ENCODE measurements at places on chromosomes 12 and 14.

DNA sequence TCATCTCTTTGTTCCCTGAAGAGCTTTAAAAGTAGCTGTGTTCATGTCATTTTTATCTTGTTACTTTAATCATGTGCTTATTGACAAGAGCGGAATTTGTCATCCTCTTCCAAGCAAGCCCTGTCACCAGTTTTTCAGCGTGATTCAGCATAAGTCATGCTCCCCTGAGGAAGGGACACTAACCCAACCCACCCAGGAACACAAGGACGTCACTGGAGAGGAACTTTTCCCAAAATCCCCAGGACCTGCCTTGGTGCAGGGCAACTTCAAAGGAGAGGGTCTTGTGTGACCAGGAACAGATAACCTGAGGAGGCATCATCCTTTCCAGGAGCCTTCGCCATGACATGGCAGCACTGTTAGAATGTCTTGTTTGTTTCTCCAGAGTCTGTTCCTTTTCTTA, 107.1 kb upstream of the DIO3 start:
- DNase-seq, result no peak

DNA sequence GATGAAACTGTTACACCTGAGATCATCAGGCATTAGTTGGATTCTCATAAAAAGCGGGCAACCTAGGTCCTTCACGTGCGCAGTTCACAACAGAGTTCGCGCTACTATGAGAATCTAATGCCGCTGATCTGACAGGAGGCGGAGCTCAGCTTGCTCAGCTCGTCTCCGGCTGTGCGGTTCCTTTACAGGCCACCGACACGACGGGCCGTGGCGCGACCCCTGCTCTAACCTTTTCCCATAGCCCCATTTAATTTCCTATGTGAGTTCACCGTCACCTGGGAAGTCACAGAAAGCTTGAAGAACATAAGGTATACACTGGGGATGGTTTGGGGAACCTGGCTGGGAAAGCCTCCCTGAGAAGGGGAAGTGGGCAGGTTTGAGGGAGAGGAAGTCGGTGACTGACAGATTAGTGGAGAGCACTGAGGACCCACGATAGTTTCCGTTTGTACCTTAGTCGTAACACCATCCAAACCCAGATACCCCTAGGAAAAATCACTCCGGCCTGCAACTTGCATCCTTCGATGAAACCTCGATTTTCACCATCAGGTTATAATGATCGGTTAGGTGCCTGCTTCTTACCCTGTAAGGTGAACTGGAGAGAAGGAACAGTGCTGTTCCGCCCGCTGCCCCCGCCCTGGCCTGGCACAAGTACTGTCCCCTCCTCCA, 2.8 kb upstream of the AAAS start:
- DNase-seq, result no peak

DNA sequence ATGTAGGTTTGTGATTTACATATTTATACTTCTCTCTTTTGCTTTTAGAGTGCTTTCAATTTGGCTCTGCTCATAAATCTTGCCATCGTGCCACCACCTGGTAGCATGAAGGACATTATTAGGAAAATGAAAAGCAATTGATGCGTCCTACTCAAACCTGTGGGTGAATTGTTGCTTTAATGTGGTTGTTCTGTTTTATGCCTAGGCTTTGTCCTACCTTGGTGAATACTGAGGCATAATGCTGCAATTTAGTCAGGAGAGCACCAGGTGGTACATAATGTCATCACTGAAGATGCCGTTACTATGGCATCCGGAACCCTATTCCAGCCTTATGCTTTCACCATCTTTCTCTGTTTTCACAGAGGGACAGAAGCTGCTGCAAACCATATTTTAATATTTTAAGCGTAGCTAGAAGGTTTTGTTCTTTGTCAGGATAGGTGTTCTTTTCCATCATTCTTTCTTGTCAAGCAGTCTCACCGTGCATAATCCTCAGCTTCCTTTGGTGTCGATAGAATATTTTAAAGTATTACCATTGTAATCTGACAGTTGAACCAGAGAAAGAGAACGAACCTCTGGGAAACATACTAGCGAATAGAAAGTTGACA, 68.5 kb upstream of the PKP2 start:
- DNase-seq, result no peak

- DNase-seq, result no peak
Observed at GRCh38 chr12:93601591-93601990, 29.1 kb downstream of the SOCS2 start.

DNA sequence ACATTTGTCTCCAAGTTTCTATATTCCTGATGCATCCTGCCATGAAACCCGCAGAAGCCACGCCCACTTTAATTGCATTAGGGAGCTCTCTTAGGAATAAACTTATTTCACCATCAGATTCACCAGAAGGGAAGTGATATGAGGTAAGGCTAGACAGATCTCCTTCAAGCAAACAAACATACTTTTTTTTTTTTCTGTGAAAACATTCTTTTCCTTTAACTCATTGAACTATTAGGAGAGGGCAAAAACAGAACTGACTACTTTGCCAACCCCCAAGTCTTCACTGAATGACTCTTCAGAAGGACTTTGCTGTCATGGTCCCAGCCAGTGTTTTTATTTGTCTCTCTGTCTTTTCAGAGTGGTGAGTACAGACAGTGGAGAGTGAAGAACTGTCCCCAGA, 48.4 kb downstream of the GTF2A1 start:
- peak; percentile 56 for DNase-seq

DNA sequence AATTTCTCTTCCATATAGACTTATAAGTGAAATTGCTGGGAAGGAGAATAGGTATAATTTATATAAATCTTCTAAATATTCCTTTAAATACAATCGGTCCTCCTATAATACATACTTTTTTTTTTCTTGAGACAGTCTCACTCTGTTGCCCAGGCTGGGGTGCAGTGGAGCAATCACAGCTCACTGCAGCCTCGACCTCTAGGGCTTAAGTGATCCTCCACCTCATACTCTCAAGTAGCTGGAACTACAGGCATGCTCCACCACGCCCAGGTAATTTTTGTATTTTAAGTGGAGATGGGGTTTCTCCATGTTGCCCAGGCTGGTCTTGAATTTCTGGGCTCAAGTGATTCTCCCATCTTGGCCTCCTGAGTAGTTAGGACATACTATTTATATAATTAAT, 29.7 kb upstream of the NPFF start:
- DNase-seq, result no peak

DNA sequence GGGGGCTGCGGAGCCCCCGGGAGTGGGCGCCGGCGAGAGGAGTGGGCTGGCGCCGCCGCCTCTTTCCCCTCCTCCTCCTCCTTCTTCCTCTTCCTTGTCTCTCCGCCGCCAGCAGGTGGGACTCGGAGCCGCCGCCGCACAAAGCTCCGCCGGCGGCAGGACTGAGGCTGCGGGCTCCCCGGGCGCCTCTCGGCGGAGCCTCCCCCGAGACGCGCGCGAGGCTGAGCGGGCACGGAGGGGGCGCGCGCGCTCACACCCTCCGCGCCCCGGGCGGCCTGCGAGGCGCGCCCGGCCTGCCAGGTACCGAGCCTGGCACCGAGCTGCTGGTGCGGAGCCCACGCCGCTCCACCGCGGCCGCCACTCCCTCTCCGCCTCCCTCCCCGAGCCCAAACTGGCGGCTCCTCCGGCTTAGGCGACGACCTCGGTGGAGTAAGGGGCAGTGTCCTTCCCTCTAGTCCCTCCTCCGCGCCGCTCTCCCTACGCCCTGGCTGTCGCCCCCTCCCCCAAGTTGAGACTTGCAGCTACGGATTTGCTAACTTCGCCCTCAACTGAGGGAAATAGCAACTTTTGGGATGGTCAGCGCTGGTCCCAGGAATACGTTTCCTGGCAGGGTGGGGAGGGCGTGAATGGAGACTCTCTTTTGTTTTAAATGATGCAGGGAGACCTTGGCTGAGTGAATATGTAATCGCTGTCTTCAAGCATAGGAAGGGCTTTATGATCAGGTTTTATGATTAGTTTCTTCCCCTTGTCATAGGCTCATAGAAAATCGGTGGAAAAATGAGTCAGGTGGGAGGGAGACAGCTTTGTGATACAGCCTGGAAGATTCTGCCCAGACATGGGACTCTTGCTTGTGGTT, 199.5 kb upstream of the CAND1 start:
- no peak for DNase-seq

DNA sequence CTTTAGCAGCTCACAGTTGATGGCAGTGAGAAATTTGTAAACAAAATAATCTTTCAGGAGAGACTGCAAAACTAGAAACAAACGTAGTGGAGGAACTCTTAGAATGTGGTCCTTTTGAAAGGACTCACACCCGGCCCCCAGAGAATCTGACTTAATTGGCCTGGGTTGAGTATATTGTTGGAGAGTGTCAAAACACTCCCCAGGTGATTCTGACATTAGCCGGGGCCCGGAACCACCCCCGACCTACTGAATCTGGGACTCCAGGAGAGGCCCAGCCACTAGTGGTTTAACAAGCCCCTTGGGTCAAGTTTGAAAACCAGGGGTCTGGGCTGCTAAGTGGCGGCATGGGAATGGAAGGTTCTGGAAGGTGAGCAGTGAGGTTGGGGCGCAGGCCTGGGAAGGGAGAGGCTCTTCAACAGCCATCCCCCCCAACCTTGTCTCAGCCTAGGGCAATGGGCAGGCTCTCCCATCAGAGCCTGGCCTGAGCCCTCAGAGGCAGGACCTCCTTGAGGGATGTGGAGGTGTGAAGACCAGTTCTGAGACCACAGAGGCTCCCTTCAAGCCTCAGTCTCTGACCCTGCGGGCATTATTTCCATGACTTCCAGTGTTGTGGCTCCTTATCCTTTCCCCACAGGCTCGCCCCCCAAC, 1.1 kb upstream of the ELK3 start:
- DNase-seq, result no peak

DNA sequence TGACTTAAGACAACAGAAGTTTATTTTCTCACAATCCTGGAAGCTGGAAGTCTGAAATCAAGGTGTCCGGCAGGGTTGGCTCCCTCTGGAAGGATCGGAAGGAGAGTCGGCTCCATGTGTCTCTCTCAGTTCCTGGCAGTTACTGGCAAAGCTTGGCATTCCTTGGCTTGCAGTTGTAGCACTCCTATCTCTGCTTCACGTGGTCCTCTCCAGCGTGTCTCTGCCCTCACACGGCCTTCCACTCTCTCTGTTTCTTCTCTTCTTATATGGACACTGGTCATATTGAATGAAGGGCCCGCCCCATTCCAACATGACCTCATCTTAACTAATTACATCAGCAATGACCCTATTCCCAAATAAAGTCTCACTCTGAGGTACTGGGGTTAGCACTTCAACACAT, 60.1 kb upstream of the TUNAR start:
- DNase-seq, result no peak

GRCh38 chr14:88554457-88555286, at the start of gene PTPN21:
TSS of gene PTPN21 (minus strand) at chr14:88555007. CDS start at chr14:88550417, 4,590 bp downstream.
- peak; percentile 56 for DNase-seq

- no peak for DNase-seq
Observed at GRCh38 chr12:71499834-71500233, 60.2 kb downstream of the LGR5 start.

GRCh38 chr12:4112734-4113325, 160.7 kb upstream of the CCND2 start:
- peak; percentile 41 for DNase-seq

DNA sequence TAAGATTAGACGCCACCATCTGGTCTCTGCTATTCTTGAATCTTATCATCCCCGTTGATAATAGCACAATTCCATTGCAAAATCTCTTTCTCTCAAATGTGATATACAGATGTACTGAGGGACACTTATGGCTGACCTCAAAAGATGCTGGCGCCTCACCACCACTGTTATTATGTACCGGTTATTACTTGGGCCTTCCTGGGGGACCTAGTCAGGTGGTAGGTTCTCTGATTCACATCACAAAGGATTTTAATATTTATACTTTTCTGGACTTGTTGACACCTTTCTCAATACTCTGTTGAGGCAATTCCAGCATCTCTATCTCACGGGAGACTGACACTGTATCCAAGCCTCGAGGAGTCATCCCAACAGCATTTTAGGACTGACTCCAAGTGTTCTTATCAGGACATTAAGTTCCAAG, 21.3 kb upstream of the FAM234B start:
- DNase-seq, result peak; percentile 77

DNA sequence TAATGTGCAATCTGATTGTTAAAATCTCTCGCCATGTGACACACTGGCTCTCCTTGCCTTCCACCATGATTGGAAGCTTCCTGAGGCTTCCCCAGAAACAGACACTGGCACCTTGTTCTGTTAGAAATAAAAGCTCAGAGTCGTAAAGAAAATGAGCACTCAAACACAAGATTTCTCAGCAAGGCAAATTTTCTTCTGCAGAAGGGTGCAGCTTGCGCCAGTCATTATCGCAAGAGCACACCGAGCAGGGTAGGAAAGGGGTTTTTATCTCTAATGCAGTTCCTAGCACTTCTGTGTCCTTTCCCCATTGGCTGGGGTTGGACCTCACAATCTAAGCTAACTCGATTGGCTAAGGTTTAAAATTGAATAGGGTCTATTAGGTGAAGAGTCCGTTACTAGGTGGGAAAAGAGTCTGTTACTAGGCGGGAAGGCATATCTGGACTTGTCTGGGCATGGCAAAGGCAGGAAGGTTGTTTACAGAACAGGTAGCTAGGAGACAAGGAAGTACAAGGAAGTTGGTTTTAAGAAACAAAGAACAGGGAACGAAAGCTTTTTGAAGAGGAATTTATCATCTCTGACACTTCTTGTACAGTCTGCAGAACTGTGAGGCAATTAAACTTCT, 62.6 kb upstream of the BICD1 start:
- no peak for DNase-seq

- DNase-seq, result no peak
Observed at GRCh38 chr12:13973996-13974395, 7.4 kb downstream of the GRIN2B start.

GRCh38 chr12:114263056-114263805, 142.7 kb downstream of the TBX5 start:
- peak; percentile 74 for DNase-seq

GRCh38 chr12:6362403-6362802, 13.0 kb downstream of the SCNN1A start:
- no peak for DNase-seq

- no peak for DNase-seq
Observed at GRCh38 chr12:68771223-68771925, 25.4 kb downstream of the SLC35E3 start.

DNA sequence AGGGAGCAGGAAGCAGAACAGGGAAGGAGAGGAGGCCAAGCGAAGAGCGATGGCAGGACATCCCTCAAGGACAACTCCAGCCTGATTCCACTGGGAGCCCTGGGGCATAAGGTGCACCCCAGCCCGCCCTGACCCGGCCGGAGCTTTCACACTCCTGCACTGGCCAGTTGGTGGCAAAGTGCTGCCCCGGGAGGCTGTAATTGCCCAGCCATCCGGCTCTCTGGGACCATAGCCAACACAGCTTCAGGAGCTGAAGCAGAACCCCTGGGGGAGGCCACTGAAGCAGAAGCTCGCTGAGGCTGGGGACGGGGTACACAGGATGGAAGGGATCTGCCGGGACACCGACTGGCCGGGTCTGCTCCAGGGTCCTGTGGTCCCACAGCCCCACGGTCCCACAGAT, 41.9 kb upstream of the BEGAIN start:
- DNase-seq, result no peak

- DNase-seq, result no peak
Observed at GRCh38 chr14:65927931-65928356, 515.4 kb downstream of the FUT8 start.

Measured in fibroblast of mammary gland (primary cell).